Skin of body (tissue), 3 donors: ENCODE measurements at places on chromosomes 11 and 22. TPM values are rescaled to one million over a fixed set of nuclear protein-coding genes. Genes with fewer than 3 reads are reported as not detected.

DNA sequence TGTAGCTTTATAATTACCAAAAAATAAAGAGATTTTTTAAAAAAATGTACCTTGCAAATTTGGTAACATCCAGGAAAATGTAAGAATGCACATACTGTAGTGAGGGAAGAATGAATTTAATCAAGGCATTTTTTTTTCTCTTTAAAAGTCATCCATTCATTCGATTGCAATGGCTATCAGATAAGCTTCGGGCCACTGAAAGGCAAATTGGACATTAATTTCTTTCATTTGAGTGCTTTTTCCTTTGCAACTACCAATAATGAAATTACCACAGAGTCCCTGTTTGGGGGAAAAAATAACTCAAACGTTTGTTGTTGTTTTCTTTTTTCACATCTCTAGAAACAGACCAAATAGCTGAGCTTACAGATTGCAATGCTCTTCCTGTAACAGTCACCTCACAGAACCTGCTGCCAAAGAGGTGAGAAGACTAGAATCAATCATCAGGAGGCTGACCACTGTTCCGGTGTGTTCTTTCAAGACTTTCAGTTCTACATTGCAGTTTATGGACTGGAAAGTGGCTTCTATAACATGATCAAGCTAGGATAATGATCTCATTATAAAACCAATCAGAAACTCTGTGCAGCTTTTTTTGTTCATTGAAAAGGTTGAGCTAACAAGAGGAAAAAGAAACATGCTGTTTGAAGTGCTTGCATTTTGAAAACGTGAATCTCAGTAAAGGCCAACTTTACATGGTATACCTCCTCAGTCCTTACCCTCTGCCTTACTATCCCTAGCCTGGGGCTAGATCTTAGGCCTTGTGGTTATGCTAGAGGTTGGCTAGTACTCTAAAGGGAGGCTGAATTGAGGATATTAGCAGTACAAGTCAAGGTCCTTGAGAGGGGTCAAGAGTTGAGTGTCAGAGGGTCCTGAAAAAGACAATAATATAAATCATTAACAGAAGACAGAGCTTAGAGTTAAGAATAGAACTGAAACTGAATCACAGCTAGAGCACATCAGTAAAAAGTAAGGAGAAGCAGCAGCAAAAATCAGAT, 1276.1 kb downstream of the LRRC4C start:
- no peak for DNase-seq

DNA sequence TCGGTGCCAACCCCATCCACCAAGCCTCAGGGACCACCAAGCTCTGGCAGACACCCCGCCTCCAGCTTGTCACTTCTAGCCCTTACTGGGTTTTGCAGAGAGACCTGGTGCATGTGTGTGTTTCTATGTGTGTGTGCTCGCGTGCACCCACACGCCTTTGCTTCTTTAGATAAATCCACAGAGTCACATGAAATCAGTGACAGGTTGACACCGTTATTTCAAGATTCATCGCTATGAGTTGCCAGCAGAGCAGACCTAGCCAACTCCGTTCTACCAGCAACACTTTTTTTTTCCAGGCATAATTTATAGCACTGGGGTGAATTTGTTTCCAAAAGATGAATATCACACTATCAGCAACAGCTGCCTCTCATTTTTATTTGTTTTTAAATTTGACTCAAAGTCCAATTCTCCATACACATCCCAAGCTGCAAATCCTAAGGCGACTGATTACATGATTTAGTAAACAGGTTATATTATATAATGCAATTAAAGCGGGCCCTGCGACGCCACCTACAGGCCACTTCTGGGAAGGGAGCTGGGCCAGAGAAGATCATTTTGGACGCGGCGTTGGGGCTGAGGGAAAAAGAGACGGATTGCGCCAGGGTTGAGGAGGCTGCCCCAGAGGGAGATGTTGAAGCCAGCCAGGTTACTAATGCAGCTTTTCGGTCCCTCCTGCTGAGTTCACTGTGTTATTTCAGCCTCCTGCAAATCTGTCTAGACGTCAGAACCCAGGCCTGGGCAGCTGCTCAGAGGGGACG, 150.5 kb downstream of the FEZ1 start:
- peak; percentile 61 for DNase-seq

GRCh38 chr11:5809122-5809519, 397 bp downstream of the OR52N2 start:
- no peak for DNase-seq

GRCh38 chr11:6083129-6083528, 24.4 kb upstream of the OR56B4 start:
- no peak for DNase-seq

- no peak for DNase-seq
These were observed 89.8 kb downstream of the FBXO7 start for GRCh38 chr22:32564170-32565001.

GRCh38 chr11:120597250-120598215, 86.0 kb downstream of the GRIK4 start:
- no peak for DNase-seq

The OR51B4 gene
- not detected for total RNA-seq

The BEST1 gene
- total RNA-seq, result 2.1 TPM

The RPS6KA4 gene
- 9.7 TPM for total RNA-seq

The MYO18B gene
- 17.6 TPM for total RNA-seq
